T-helper 1 cell (primary cell): ENCODE measurements at places on chromosomes 3 and 15.

DNA sequence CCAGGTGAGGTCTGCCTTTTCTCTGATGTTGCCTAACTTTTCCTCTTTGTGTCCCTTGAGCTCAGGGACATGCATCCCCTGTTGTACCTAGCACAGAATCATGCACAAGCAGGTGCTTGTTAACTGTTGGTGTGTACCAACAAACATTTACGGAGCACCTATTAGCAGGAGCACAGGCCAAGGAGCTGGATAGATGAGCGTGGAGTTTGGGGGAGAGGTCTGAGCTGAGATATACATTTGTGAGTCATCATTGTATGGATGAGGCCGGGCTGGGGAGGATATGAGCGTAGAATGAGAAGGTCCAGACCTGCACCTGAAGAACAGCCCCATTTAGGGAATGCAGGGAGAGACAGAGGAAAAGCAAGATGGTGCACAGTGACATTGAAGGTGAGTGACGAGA, 53.4 kb downstream of the SMAD3 start:
- DNase-seq: no peak

DNA sequence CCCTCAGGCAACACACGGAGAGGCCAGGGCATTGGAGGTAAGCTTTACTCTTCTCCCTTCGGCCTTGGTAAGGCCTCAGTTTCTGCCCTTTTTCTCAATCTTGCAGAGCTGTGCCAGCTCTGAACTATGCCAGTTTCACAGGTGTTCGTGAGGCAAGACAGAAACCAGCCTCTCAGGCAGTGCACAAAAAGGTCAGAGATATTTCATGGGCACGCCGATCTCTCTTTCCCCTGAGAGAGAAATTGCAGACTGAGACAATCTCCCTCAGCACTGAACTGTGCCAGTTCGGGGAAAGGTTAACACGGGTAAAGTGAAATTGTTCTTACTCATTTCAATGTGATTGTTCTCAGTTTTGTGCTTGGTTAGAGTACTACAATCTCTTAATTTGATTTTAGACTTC, 88.5 kb downstream of the GMNC start:
- no peak for DNase-seq

- no peak for DNase-seq
Measured at GRCh38 chr3:64067506-64068346, 44.4 kb upstream of the PSMD6 start.

DNA sequence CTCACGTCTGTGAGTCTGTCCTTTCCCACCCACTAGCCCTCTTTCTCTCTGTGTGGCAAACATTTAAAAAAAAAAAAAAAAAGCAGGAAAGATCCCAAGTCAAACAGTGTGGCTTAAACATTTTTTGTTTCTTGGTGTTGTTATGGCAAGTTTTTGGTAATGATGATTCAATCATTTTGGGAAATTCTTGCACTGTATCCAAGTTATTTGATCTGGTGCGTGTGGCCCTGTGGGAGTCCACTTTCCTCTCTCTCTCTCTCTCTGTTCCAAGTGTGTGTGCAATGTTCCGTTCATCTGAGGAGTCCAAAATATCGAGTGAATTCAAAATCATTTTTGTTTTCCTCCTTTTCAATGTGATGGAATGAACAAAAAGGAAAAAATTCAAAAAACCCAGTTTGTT, 97.7 kb downstream of the GAP43 start:
- no peak for DNase-seq
